Stomach (tissue), 19 donors: ENCODE measurements at places on chromosomes 12 and 14. TPM values are rescaled to one million over a fixed set of nuclear protein-coding genes. Genes with fewer than 3 reads are reported as not detected.

GRCh38 chr12:104485651-104486362 is 29.1 kb downstream of the CHST11 start:
- no peak for DNase-seq

DNA sequence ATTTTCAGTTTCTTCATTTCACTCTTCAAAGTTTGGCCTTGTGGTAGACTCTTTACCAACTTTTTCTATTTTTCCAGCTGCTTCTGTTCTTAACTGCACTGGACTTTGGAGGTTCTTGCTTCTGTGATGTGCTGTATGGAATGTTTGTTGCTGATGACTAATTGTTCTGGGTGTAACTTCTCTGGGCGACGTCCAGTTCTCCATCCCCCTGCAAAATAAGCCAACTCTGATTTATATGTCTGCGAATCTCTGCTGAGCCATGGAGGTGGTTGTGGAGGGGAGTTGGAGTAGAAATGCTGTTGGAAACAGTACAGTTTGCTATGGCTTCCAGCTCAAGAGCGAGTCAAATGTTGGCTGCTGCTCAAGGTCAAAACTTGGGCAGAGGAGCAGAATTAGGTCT is 113.9 kb upstream of the DYRK2 start:
- DNase-seq, result peak; percentile 77

DNA sequence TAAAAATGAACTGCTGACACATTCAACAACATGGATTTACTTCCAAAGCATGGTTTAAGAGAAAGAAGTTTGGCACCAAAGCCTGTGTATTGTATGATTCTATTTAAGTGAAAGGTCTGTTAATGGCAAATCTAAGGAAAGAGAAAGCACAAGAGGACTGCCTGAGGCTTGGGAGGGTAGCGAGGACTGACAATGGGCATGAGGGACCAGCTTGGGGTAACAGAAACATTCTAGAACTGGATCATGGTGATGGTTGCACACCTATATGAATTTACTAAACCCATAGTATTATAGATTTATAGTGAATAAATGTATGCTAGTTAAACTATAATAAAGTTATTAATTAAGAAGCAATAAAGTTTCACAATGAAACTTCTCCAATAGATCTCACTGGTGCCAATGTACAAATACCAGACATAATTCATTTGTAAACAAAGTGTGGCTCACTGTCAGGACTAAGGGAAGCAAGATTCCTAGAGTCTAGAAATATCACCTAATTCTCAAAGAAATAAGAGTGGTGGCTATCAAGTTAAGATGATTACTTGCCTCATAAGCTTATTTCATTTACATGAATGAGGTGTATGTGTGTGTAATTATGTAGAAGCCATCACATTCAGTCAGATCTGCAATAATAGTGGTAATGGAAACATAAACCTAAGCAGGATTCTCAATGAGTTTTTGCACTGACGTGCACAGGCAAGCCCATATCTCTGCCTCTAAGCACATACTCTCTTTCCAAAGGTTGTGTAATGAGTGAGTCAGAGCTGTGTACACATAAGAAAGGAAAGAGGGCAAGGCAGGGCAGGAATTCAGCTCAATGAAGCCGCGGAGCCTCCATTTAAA is 353.4 kb downstream of the KCNH5 start:
- peak; percentile 60 for DNase-seq

GRCh38 chr12:53052419-53053217 is 2.8 kb downstream of the TNS2 start:
- DNase-seq, result peak; percentile 92

- DNase-seq, result no peak
Measured at GRCh38 chr14:99831903-99832685, 38.9 kb downstream of the EML1 start.

- no peak for DNase-seq
Measured at GRCh38 chr12:42886160-42886559, 296.6 kb upstream of the PRICKLE1 start.

GRCh38 chr12:23169012-23169695 is 544.2 kb downstream of the ETNK1 start:
- peak; percentile 3 for DNase-seq

Gene TAS2R46
- not detected for total RNA-seq

- no peak for DNase-seq
Measured at GRCh38 chr14:47826809-47827208, 151.4 kb upstream of the MDGA2 start.

DNA sequence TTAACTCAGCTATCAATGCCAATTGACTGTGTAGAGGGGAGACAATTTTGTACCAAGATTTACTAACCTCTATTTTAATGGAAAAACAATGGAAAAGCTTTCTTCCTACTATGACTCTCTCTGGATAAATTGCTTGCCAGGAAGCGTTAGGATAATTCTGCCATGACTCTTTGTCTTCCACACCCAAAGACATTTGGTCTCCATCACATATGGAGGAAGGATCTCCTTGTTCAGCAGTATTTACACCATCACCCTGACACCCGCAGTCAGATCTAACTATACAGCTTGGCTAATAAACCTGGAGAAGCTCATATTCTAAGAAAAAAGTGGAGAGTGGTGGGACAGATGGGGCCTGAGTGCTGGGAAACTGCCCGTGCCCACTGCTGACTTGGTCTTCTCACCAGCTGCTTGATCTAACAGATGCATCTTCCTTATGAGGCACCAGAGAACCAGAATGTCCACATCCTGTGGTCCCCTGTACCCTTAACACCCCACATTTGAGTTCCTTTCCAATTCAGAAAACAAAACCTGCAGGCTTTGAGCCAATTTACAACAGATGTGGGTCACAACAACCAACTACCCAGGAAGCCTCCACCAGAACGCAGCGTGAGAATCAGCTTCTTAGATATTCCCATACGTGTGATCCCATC is 154.0 kb downstream of the DAD1 start:
- DNase-seq, result no peak

Gene KRT74
- not detected for total RNA-seq

- DNase-seq, result peak; percentile 80
Measured at GRCh38 chr12:69154585-69155363, 84.6 kb upstream of the CPSF6 start.

GRCh38 chr12:65673156-65673690 is 151.1 kb upstream of the HMGA2 start:
- DNase-seq, result no peak

GRCh38 chr12:89351489-89352241 is 636 bp downstream of the DUSP6 start:
- DNase-seq, result peak; percentile 79

GRCh38 chr14:68544081-68544892 is 248.6 kb downstream of the ZFP36L1 start:
- DNase-seq, result peak; percentile 72

DNA sequence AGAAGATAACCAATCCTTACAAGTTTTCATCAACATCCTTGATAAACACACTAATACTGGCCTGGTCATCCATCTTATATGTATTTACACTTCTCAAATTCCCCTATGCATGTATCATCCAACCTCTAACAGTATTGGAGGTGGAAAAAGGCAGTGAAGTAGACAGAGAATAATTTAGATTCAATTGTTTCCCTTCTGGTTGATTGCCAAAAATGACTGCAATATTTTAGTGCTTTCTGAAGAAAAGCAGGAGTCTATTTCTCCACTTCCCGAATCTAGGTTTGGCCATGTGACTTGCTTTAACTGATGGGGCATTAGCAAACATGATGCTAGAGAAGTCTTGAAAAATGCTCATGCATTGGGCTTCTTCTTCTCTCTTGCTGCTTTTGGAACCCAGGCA is 78.3 kb upstream of the METAP2 start:
- DNase-seq, result no peak

Gene SUPT16H
- total RNA-seq, result 14.2 TPM

Gene CLEC6A
- not detected for total RNA-seq

- DNase-seq, result no peak
Measured at GRCh38 chr14:92587700-92588085, 74.1 kb downstream of the RIN3 start.

Gene STYK1
- total RNA-seq, result 12.0 TPM

- DNase-seq, result no peak
Measured at GRCh38 chr12:52821826-52822660, 8.1 kb upstream of the KRT4 start.

DNA sequence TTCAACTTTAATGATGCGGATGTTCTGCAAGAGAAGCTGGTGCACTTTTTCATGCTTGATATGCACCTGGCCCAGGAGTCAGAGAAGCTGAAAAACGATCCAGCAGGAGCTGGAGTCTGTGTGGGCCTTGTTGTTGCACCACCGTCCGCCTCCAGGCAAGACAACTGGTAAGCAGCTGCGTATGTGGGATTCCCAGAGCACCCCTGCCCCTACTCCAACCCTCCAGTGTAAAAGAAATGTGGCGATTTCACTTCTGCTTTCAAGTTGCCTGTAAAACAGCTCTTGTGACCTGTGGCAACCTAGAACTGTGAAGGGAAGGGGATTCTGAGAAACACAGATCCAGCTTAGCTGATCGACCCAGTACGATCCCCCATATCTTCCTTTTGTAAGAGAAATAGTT is 154.1 kb upstream of the PELI2 start:
- DNase-seq, result no peak

Gene RIMKLB
- 25.5 TPM for total RNA-seq

- DNase-seq, result no peak
Measured at GRCh38 chr14:35362450-35362849, 42.1 kb downstream of the NFKBIA start.

Gene LTB4R2
- total RNA-seq, result 9.9 TPM

Gene DLGAP5
- total RNA-seq, result 7.7 TPM

- DNase-seq, result no peak
Measured at GRCh38 chr12:71592841-71593240, 70.8 kb downstream of the ZFC3H1 start.

DNA sequence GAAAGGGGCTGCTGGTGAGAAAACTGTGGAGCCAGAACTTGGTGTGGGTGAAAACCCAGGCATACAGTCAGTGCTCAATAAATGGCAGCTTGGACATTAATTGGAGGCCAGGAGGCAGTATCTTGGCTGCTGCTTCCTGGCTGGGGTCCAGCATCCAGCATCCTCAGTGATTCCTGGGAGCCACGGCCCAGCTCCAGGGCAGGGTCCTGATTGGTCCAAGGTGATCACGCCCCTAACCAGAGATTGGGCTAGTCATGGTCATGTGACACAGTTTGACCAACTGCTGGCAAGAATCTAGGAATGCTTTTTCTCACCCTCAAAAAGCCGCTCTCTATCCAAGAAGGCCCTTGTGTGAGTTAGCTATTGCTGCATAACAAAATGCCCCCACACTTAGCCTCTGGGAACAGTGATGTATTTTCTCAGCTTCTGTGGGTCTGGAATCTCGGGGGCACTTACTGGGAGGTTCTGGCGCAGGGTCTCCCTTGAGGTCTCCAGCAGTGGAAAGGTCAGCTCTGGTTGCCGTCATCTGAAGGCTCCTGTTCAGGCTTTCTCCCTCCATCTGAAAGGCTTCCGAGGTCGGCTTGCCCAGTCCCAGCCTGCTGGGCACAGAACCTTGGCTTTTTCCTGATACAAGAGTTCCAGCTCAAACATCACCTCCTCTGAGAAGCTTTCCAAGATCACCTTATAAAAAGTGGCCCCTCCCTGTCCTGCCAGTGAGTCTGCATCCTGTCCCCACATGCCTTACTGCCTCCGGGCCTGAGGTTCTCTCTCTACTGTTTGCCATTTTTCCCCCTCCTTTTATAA is 119.2 kb upstream of the NCOR2 start:
- DNase-seq, result no peak

- DNase-seq, result no peak
Measured at GRCh38 chr14:69610020-69610873, 1.1 kb upstream of the SUSD6 start.

Gene TULP3
- total RNA-seq, result 38.4 TPM

- DNase-seq, result no peak
Measured at GRCh38 chr12:87679251-87679650, 349.9 kb downstream of the C12orf50 start.

Gene GNPTAB
- total RNA-seq, result 15.8 TPM

Gene SMOC1
- total RNA-seq, result not detected

Gene RNF34
- total RNA-seq, result 9.8 TPM

Gene OSBPL8
- 140 TPM for total RNA-seq

- DNase-seq, result no peak
Measured at GRCh38 chr12:9365296-9365695, 157.1 kb upstream of the PZP start.

DNA sequence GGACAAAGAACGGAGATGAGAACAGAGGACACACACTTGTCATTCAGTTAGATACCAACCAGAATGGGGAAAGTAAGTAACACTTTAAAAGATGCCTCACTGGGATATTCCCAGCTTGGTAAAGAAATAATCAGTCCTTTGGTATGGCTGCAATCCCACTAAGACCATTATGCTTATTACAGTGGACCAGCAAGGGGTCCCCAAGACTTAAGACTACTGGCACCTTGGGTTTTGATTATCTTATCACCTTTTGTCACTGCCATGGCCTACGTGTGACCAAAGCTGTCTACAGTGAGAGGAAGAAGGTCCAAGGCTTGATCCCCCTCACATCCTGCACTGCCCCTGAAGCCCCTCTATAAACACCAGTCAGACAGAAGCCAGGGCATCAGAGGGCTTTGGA is 65.8 kb downstream of the TRAFD1 start:
- no peak for DNase-seq

DNA sequence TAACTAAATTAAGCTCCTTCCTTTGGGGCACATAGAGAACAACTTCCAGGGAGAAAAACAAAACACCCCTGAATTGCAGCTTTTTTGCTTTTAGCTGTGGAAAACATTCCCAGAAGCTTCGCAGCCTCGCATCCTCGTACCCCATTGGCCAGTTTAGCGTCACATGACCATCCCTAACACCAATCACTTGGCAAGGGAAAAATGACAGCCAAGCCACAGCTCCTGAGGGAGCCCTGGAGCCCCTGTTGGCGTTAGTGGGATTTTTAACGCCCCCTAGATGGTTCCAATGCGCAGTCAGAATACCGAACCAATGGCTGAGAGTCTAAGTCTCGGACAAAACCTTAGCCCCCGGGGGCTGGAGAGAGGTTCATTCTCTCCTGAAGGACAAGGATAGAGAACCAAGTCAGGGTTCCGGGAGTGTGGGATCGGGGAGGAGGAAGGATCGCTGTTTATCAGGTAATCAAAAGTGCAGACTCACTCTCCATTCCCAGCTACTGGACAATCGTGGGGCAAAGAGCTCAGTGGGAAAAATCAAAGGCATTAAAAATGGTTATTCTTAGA is 135.6 kb upstream of the HIF1A start:
- no peak for DNase-seq

GRCh38 chr12:56758728-56759262 is 4.3 kb upstream of the HSD17B6 start:
- DNase-seq, result no peak

Gene TAS2R19
- 21.8 TPM for total RNA-seq

DNA sequence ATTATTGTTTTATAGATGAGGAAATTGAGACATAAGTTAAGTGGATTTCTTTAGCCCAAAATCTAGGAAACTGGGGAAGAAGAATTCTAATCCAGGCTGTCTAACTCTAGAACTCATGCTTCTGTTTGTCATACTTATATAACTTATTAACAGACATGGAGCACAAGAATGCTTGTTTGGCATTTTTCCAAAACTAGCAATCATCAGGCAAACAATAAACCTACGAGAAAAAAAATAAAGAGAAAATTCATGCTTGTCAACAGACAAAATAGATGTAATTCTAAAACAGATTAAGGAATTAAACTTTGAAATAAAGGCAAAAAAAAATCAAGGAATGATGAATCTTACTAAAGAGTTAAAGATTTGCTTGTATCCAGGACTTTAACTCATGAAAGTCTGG is 103.1 kb downstream of the METTL25 start:
- DNase-seq, result no peak

- DNase-seq, result no peak
Measured at GRCh38 chr12:67173258-67173657, 95.9 kb upstream of the CAND1 start.

- no peak for DNase-seq
Measured at GRCh38 chr12:68089101-68089500, 70.4 kb downstream of the IFNG start.

GRCh38 chr12:12731178-12731577 is 14.0 kb downstream of the CDKN1B start:
- no peak for DNase-seq
